Cardiac muscle cell (in vitro differentiated cells and primary cell): ENCODE measurements at places on chromosomes 13 and 19. TPM values are rescaled to one million over a fixed set of nuclear protein-coding genes. Genes with fewer than 3 reads are reported as not detected.

GRCh38 chr13:41268764-41269163, 5.4 kb upstream of the MTRF1 start:
- H3K27ac ChIP-seq: no peak overlapping the region
- DNase-seq: peak; percentile 23
- no peaks in the 10 kb centered on the region for H3K4me1 ChIP-seq
- no peak overlapping the region for H3K4me3 ChIP-seq

DNA sequence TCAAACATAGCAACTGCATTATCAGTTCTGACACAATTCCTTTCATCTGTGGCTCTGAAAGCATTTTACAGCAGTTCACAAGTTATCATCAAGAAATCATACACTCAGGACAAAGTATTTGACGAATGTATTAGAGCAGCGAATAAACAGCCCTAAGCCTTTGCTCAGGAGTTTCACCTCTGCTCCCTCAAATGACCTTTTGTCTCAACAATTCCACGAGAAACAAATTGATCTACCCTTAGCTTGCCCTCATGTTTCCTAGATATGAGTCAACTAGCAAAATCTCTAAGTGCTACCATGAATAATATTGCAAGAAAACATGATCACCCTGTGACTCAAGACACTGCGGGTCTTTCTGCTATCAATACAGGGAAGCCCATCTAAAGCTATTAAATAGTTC, 396.1 kb downstream of the EFNB2 start:
- DNase-seq: no peak
- no peak overlapping the region for H3K4me3 ChIP-seq
- H3K36me3 ChIP-seq: no peaks in the 10 kb centered on the region
- no peak overlapping the region for H3K27ac ChIP-seq

DNA sequence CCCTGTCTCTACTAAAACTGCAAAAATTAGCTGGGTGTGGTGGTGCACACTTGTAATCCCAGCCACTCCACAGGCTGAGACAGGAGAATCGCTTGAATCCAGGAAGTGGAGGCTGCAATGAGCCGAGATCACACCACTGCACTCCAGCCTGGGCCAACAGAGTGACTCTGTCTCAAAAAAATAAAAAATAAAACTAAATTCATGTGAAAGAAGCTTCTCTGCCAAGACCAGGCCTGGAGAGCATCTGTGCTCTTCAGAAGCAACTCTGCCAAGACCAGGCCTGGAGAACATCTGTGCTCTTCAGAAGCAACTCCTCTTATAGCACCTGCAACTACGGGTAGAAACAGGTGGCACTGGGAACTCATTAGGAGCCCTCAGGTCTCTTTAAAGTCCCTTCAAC, 37.7 kb downstream of the CRYL1 start:
- H3K4me1 ChIP-seq: no peaks in the 10 kb centered on the region
- no peak for DNase-seq
- H3K36me3 ChIP-seq: no peaks in the 10 kb centered on the region
- no peaks in the 10 kb centered on the region for H3K27me3 ChIP-seq

DNA sequence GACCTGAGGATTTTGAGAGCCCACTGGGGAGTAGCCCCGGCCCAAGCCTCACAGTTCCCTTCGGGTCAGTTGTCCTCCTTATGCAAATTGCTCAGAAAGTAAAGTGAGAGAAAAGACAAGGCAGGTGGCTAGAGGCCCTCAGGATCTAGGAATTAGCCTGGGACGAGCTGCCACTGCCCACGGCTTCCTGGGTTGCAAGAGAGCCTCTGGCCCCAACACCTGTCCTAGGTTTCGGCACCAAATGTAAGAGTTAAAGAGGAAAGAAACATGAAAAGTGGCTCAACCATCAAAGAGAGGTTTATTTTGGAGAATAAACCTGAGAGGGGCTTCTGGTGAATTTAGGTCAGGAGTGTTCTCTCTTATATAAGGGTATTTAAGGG, 25.6 kb downstream of the TMEM255B start:
- no peak overlapping the region for H3K4me3 ChIP-seq
- no peaks in the 10 kb centered on the region for H3K36me3 ChIP-seq
- DNase-seq: no peak
- H3K4me1 ChIP-seq: no peaks in the 10 kb centered on the region

- H3K27ac ChIP-seq: no peak overlapping the region
- H3K4me1 ChIP-seq: no peaks in the 10 kb centered on the region
- H3K4me3 ChIP-seq: no peak overlapping the region
- DNase-seq: no peak
- no peaks in the 10 kb centered on the region for H3K27me3 ChIP-seq
Observed at GRCh38 chr13:81406639-81407292, 1065.8 kb upstream of the SPRY2 start.

The ZNF432 gene
- total RNA-seq: 13.9 and 16.0 TPM in 2 replicates

The ZNF90 gene
- 6.8 and 11.1 TPM in 2 replicates for total RNA-seq
